ENCODE measurements at places on chromosomes 2 and 18. TPM values are rescaled to one million over a fixed set of nuclear protein-coding genes. Genes with fewer than 3 reads are reported as not detected.

DNA sequence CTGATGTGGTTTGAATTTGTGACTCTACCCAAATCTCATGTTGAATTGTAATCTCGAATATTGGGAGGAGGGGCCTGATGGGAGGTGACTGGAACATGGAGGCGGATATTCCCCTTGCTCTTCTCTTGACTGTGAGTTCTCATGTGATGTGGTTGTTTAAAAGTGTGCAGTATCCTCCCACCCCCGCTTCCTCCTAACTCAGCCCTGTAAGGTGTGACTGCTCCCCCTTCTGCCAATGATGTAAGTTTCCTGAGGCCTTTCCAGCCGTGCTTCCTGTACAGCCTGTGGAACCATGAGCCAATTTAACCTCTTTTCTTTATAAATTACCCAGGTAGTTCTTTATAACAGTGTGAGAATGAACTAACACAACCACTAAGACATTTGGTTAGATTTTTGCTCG lies 458.4 kb downstream of the THSD7B start:
- DNase-seq: no peak
- H3K27me3 ChIP-seq: no peaks in the 10 kb centered on the region
- no peak overlapping the region for H3K27ac ChIP-seq
- H3K36me3 ChIP-seq: no peaks in the 10 kb centered on the region

GRCh38 chr2:230759481-230760167 lies 47.0 kb downstream of the CAB39 start:
- no peak overlapping the region for H3K4me3 ChIP-seq
- peaks cover 62% of the 10 kb centered on the region for H3K4me1 ChIP-seq
- no peak for DNase-seq
- peak overlapping the region; percentile 53 for H3K27ac ChIP-seq
- no peaks in the 10 kb centered on the region for H3K27me3 ChIP-seq
- peaks cover 68% of the 10 kb centered on the region for H3K36me3 ChIP-seq

DNA sequence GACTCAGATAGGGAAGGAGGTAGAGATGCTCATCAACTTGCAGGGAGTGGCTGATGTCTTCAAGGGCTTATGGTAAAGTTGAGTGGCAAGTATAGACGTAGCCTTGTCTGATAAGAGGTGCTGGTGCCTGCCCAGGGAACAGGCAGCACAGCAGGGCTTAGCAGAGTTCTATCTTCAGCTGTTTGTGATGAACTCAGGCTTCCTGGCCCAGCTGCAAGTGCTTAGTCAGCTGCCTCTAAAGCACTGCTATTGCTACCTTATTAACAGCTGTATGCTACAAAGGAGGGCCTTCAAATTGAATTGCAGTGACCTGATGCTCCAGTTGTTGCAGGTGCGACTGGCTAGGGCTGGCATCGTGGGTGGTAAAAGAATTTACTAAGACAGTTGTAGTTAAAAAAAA lies 82.1 kb downstream of the TSN start:
- no peaks in the 10 kb centered on the region for H3K36me3 ChIP-seq
- DNase-seq: no peak
- no peak overlapping the region for H3K4me3 ChIP-seq
- H3K4me1 ChIP-seq: no peaks in the 10 kb centered on the region
- no peak overlapping the region for H3K27ac ChIP-seq

DNA sequence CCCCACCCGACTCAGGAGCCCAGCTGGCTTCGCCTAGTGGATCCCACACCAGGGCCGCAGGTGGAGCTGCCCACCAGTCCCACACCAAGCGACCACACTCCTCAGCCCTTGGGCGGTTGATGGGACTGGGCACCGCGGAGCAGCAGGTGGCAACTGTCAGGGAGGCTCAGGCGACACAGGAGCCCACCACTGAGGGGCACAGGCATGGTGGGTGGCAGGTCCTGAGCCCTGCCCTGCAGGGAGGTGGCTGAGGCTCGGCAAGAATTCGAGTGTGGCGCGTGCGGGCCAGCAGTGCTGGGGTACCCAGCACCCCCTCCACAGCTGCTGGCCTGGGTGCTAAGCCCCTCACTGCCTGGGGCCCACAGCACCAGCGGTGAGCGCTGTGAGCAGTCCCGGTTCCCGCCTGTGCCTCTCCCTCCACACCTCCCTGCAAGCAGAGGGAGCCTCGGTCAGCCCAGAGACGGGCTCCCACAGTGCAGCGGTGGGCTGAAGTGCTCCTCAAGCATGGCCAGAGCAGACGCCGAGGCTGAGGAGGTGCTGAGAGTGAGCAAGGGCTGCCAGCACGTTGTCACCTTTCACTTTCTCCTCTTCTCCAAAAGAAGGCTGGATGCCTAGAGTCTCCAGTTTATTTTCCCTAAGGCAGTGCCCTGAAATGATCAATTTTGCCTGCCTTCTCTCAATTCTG lies 1440.7 kb upstream of the ZEB2 start:
- no peaks in the 10 kb centered on the region for H3K4me1 ChIP-seq
- no peak overlapping the region for H3K27ac ChIP-seq
- H3K36me3 ChIP-seq: no peaks in the 10 kb centered on the region
- no peaks in the 10 kb centered on the region for H3K27me3 ChIP-seq
- no peak for DNase-seq

The RAMP1 gene
- 8.1 TPM for total RNA-seq

DNA sequence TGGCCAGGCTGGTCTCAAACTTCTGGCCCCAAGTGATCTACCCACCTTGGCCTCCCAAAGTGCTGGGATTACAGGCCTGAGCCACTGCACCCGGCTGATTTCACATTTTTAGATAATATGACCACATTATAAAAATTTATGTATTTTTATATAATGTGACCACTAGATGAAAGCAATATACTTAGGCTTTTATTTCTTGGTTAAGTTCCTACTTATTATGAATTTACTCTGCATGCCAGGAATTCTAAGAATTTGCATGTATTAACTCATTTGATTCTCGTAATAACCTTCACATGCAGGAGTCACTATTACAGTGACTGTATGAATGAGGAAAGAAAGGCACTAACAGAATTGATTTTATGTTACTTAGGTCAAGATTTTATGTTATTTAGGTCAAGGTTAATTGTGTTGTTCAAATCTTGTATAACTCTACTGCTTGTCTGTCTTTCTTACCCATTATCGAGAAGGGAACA lies 25.6 kb upstream of the CASP8 start:
- peak overlapping the region; percentile 97 for H3K4me3 ChIP-seq
- H3K4me1 ChIP-seq: peaks cover 59% of the 10 kb centered on the region
- H3K27me3 ChIP-seq: no peaks in the 10 kb centered on the region
- DNase-seq: no peak
- peak overlapping the region; percentile 97 for H3K27ac ChIP-seq
- peaks cover 45% of the 10 kb centered on the region for H3K36me3 ChIP-seq

GRCh38 chr2:16900405-16901025 lies 234.9 kb upstream of the CYRIA start:
- H3K4me1 ChIP-seq: no peaks in the 10 kb centered on the region
- H3K4me3 ChIP-seq: no peak overlapping the region
- no peak for DNase-seq
- H3K27me3 ChIP-seq: no peaks in the 10 kb centered on the region

- peaks cover 15% of the 10 kb centered on the region for H3K4me1 ChIP-seq
- H3K27me3 ChIP-seq: no peaks in the 10 kb centered on the region
- H3K4me3 ChIP-seq: no peak overlapping the region
- peaks cover 4% of the 10 kb centered on the region for H3K36me3 ChIP-seq
- H3K27ac ChIP-seq: no peak overlapping the region
- no peak for DNase-seq
Observed at GRCh38 chr2:134426721-134427120, 172.8 kb downstream of the MGAT5 start.

DNA sequence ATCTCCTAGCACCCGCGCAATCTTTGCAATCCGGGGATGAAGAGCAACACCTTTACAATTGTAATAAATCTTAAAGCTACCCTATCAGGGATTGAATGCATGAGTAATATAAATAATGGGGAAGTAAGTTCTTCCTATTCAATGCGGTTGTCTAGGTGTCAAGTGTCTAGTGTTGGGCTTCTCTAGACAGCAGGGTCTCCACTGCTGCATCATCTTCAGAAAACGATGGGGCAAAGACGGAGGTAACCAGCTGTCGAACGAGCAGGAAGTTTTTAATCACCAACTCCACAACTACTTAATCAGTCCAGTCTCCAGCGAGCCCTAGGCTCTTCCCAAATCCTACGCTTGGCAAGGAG lies 573 bp downstream of the STAM2 start:
- peaks cover 9% of the 10 kb centered on the region for H3K36me3 ChIP-seq
- peaks cover 32% of the 10 kb centered on the region for H3K4me1 ChIP-seq
- DNase-seq: no peak
- peak overlapping the region; percentile 98 for H3K4me3 ChIP-seq

DNA sequence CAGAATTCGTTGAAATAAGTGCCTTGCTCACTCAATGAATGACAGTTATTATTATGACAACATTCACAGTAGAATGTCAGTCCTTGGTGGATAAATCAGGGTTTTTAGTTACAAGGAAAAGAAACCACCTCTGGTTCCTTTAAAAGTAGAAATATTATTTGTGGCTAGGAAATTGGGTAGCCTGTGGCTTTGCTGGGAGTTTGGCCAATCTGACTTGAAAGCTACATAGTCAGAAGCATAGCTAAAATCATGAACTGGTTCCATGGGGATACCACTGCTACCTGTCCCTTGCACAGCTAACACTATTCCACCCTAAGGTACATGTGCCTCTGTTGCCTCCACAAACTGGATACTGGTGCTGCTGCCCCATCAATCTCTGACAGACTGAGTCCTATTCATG lies 12.8 kb upstream of the SMCHD1 start:
- DNase-seq: no peak
- H3K4me1 ChIP-seq: peaks cover 46% of the 10 kb centered on the region
- no peak overlapping the region for H3K27ac ChIP-seq
- H3K27me3 ChIP-seq: no peaks in the 10 kb centered on the region
- H3K36me3 ChIP-seq: peaks cover 12% of the 10 kb centered on the region
- H3K4me3 ChIP-seq: no peak overlapping the region

- H3K27me3 ChIP-seq: peaks cover 36% of the 10 kb centered on the region
- no peak overlapping the region for H3K4me3 ChIP-seq
- H3K36me3 ChIP-seq: no peaks in the 10 kb centered on the region
- no peak overlapping the region for H3K27ac ChIP-seq
- DNase-seq: no peak
- H3K4me1 ChIP-seq: peaks cover 7% of the 10 kb centered on the region
Observed at GRCh38 chr2:205929246-205929942, 156.6 kb downstream of the INO80D start.

DNA sequence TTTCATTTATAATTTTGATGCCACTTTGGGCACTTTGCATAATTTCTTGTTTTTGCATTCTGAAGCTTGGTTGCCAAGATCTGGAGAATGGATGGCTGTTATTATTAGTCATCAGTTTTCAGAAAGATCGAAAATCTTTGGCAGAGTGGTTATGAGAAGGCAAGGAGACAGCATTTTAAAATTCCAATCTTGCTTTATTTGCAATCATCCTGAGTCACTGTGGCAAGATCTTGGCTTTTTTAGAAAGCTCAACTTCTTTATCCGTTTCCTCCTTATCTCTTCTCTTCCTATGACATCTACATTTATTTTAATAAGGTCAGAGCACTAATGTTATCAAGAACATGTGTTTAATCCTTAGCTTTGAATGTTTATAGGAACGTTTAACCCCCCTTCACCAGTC lies 31.1 kb upstream of the EIF2AK3 start:
- H3K4me3 ChIP-seq: no peak overlapping the region
- H3K4me1 ChIP-seq: no peaks in the 10 kb centered on the region
- H3K27me3 ChIP-seq: no peaks in the 10 kb centered on the region
- no peaks in the 10 kb centered on the region for H3K36me3 ChIP-seq
- H3K27ac ChIP-seq: no peak overlapping the region

- no peak overlapping the region for H3K27ac ChIP-seq
- H3K27me3 ChIP-seq: no peaks in the 10 kb centered on the region
- no peaks in the 10 kb centered on the region for H3K36me3 ChIP-seq
- DNase-seq: no peak
- no peaks in the 10 kb centered on the region for H3K4me1 ChIP-seq
Observed at GRCh38 chr2:59425247-59425646, 1128.2 kb downstream of the BCL11A start.

- no peak for DNase-seq
- no peaks in the 10 kb centered on the region for H3K4me1 ChIP-seq
- no peaks in the 10 kb centered on the region for H3K27me3 ChIP-seq
- H3K27ac ChIP-seq: no peak overlapping the region
Observed at GRCh38 chr2:59223742-59224141, 982.6 kb upstream of the FANCL start.

GRCh38 chr2:215861607-215862350 lies 151.6 kb downstream of the MREG start:
- peaks cover 5% of the 10 kb centered on the region for H3K27me3 ChIP-seq
- DNase-seq: no peak

GRCh38 chr2:70938586-70938950 lies 2.9 kb downstream of the ATP6V1B1 start:
- H3K4me1 ChIP-seq: no peaks in the 10 kb centered on the region
- no peak overlapping the region for H3K27ac ChIP-seq
- peaks cover 25% of the 10 kb centered on the region for H3K27me3 ChIP-seq
- no peaks in the 10 kb centered on the region for H3K36me3 ChIP-seq
- no peak overlapping the region for H3K4me3 ChIP-seq
- no peak for DNase-seq

DNA sequence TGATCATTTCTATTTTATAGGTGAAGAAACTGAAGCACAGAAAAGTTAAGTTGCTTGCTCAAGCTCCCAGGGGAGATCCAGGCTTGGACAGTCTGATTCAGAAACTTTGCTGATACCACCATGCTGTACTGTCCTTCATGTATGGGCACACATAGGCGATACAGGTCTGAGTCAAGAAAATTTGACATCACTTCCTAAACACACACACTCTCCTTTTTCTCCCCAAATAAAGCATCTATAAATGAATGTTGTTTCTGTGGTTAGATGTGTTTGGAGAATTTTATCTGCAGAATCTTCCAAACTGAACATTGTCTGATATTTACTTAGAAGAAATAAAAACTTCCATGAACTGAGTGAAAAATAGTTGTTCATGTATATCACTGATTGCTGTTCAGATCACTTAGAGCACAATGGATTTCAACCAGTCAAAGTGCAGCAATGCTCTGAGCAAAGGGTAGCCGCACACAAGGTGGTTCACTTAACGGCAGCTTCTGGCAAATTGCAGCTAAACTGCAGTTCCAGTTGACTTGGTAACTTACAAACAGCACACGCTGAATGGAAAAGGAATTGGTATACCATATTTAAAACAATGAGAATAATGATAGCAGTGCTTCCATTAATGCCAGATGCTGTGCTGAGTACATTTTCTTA lies 10.0 kb upstream of the AGFG1 start:
- H3K27me3 ChIP-seq: no peaks in the 10 kb centered on the region
- H3K4me1 ChIP-seq: peaks cover 63% of the 10 kb centered on the region
- peak overlapping the region; percentile 47 for H3K27ac ChIP-seq
- DNase-seq: no peak
- no peak overlapping the region for H3K4me3 ChIP-seq

DNA sequence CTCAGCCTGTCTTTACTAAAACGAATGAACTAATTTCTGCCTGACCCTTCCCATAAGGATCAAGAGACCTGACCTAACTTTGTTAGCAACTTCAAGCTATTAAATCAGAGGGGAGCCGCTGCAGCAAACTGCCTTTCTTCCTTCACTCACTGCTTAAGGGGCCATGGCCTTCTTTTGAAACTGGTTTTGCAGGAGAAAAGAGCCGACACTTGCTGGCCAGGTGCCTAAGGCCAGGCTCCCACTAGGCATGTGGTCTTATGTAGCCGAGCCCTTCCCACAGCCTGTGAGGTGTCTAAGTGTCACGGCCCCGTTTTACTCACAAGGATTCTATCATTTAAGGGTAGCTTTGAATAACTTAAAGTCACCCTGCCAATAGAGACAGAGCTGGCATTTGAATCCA lies 130.8 kb downstream of the ZNF236 start:
- DNase-seq: no peak
- H3K4me3 ChIP-seq: no peak overlapping the region
- H3K27ac ChIP-seq: no peak overlapping the region
- H3K4me1 ChIP-seq: peaks cover 31% of the 10 kb centered on the region

- DNase-seq: peak; percentile 13
- peaks cover 12% of the 10 kb centered on the region for H3K27me3 ChIP-seq
- no peak overlapping the region for H3K4me3 ChIP-seq
- H3K27ac ChIP-seq: no peak overlapping the region
- no peaks in the 10 kb centered on the region for H3K36me3 ChIP-seq
Observed at GRCh38 chr2:42829671-42830440, 37.5 kb upstream of the HAAO start.
